ENCODE measurements at places on chromosomes 2 and 18.

- DNase-seq, result no peak
These were observed 52.7 kb downstream of the PTGR3 start for GRCh38 chr18:75156139-75156750.

DNA sequence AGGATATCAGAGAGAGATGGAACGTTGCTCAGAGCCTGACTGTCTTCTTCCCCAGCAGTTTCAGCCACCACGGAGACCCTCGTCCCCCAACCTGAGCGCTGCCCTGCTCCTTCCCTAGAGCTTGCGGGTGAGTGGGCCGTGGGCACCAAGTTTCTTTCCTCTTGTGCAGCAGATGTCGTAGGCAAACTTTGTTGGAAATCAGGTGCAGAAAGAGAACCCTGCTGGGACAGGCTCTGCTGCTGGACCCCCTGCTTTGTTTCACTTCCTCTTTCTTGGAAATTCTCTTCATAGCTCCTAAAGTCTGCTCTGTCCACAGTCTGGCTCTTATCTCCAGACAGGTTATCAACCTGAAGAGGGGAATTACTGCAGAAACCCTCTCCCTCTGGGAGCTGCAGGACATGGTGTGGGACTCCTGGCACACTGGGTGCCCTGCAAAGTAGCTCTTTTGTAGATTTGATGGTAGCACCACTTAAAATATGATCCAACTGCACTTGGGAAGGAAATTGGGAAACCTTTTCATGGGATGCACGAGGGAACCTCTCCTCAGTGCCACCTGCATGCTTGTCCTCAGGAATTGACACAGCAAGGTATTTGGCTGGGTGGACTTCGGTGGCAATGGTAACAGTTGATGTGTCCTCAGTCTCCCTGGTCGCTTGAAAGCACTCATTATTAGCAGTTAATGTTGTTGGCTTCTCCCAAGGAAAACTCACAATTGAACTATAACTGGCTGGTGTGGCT lies 92.2 kb downstream of the ALPK2 start:
- DNase-seq, result no peak

- no peak for DNase-seq
These were observed 174.0 kb downstream of the MREG start for GRCh38 chr2:215839309-215839708.

GRCh38 chr2:17719562-17720371 lies 33.8 kb downstream of the SMC6 start:
- no peak for DNase-seq

DNA sequence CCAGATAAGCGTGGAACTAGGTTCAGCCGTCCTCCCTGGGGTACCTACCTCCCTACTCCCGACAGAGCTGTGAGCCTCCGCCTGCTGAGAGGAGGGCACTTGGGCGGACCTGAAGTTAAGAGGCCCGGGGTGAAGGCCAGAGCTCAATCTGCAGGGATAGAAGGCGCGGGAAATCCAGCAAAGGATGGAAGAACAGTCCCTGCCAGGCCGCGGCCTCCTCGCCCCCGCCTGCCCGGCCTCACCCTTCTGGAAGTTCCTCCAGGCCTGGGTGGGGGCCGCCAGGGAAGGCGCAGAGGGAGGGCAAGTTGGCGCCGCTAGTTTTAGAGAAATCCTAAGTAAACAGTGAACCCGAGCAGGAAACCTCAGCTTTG lies 13.0 kb downstream of the EN1 start:
- DNase-seq, result no peak

DNA sequence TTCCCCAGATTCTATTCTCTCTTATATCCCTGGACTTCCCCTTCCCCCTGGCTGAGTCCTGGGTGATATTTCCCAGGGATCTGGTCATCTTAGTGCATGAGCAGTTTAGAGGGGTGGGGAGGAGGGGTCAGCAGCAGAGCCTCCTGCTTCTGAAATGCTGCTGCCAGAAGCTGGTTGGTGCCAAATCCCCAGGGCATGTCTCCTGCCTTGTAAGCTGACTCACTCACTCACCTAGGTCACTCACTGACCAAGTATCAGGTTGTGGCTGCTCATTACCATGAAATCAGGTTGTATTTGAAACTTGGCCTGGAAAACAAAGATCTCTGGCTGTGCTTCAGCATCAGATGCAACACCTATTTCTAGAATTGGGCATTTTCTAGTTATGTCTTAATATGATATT lies 14.3 kb downstream of the GPR39 start:
- no peak for DNase-seq

- no peak for DNase-seq
These were observed 220.4 kb upstream of the CWC22 start for GRCh38 chr2:180227461-180227860.

GRCh38 chr2:160347269-160347863 lies 146.2 kb downstream of the RBMS1 start:
- DNase-seq, result no peak

DNA sequence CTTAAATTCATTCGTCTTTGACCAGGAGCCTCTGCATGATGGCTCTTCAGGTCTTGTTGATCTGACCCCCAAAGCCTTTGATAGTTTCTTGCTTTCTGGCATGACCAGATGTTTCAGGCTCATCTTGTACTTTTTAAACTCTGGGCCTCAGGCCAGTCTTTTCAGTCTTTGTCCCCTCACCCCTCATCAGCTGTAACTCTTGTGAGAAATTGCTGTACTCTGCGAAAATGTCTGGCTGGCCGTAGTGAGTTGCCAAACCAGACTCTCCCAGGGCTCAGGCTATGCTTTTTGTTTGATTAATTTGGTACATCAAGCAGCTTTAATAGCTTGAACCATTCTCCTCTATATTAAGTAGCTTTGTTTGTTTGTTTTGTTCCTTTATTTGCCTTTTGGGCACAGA lies 75.9 kb downstream of the BABAM2 start:
- DNase-seq, result no peak

- no peak for DNase-seq
These were observed 103.9 kb upstream of the HS6ST1 start for GRCh38 chr2:128422571-128422970.

DNA sequence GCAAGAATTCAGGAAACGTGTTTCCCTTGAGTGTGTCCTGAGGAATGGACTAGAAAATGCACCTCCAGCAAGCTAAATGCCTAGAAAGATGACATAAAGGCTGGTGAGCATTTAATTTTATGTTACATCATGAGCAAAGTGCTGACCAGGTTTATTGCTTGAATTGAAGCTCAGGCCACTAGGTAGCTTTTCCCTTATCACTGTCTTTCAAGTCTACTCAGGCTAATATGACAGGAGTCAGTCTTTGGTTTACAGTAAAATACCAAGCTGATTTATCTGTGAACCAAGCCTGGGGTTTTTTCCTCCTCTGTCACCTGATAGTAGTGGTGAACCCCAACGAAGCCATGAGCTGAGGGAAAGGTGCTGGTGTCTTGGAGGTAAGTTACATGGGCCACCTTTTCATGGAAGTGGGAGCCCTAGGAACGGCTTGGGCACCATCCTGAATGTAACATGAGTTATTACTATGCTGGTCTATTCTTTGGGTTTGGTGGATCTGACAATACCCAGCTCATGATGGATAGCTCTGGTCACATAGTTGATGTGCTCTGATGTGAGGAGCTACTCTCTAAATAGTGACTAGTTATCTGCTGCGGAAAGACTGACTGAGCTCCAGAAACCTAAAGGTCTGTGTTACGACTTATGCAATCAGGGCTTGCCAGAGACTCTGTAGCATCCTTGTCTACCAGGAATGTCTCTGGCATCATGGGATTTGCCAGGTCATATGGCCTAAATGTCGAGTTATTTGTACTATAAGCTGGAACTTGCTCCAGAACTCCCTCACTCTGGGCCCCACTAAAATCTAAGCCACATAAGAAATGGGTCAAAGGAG lies 39.8 kb downstream of the NUP35 start:
- DNase-seq, result no peak

DNA sequence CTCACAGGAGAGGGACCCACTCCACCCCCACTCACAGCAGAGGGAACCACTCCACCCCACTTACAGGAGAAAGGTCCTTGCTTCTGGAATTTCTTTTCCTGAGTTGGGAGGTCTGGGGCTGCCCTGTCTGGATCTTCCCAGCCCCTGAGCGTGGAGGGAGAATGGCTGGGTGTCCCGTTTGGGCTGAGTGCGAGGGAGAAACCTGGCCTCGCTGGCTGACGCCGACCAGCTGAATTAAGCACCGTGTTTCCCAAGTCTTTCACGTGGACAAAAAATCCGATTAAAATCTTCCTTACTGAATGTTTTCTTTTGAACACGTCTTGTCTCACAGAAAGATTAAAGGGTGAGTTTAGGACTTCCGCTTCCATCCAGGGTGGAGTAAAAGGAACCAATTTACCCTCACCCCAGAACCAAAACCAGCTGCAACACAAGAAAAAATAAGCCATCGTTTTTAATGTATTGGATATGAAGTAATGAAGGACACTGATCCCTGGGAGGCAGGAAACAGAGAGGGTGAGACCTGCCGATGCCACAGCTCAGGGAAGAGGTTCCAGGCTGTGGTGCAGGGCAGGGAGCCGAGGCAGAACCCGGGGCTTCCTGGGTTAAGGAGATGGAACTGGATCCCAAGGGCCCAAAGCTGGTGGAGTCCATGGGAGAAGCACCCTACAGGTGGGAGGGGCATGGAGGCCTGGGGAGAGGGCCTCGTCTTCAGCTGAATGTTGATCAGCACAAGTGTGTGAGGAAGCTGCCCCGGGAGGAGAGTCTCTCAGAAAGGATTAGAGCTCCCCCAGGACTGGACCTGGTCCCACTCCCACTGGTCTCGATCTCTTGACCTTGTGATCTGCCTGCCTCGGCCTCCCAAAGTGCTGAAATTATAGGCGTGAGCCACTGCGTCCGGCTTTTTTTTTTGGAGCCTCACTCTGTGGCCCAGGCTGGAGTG lies 60.3 kb downstream of the RTP5 start:
- DNase-seq, result no peak

GRCh38 chr18:65544701-65545100 lies 206.1 kb upstream of the CDH7 start:
- DNase-seq, result no peak

GRCh38 chr2:215831296-215831913 lies 181.9 kb downstream of the MREG start:
- DNase-seq, result no peak

DNA sequence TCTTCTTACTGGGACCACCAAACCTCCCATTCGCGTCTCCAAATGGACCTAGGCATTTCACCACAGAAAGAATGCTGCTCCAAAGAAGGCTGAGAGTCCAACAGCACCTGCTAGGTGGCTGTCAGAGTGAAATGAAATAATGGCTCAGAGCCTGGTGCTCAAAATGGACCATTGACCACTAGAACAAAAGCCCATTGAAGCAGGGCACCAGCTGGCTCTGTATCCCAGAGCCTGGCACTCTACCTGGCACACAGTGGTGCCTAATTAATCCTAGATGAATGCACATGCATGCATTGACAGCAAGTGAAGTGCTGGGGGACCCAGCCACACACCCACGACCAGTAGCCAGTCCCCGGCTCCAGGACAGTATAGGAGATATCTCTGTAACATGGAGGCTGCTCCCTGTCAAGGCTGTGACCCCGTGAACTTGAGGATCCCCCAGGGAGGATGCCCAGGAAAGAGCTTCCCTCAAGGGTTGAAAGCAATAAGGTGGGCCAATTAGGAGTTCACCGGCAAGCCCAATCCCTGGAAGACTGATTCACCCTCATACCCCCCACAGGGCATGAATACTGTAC lies 261.3 kb downstream of the TNS1 start:
- no peak for DNase-seq

- peak; percentile 42 for DNase-seq
These were observed 162.0 kb downstream of the RTP5 start for GRCh38 chr2:242031481-242032019.

- no peak for DNase-seq
These were observed 102.2 kb upstream of the ASB18 start for GRCh38 chr2:236366397-236366796.

GRCh38 chr2:51920509-51920908 lies 888.6 kb upstream of the NRXN1 start:
- no peak for DNase-seq

- DNase-seq, result no peak
These were observed 78.0 kb upstream of the DNMT3A start for GRCh38 chr2:25419678-25420242.

- DNase-seq, result peak; percentile 57
These were observed 284.5 kb downstream of the PRKCE start for GRCh38 chr2:45935791-45936622.

- no peak for DNase-seq
These were observed 106.9 kb upstream of the RGPD4 start for GRCh38 chr2:107719836-107720235.

GRCh38 chr2:168772704-168773103 lies 29.7 kb upstream of the NOSTRIN start:
- DNase-seq, result no peak

DNA sequence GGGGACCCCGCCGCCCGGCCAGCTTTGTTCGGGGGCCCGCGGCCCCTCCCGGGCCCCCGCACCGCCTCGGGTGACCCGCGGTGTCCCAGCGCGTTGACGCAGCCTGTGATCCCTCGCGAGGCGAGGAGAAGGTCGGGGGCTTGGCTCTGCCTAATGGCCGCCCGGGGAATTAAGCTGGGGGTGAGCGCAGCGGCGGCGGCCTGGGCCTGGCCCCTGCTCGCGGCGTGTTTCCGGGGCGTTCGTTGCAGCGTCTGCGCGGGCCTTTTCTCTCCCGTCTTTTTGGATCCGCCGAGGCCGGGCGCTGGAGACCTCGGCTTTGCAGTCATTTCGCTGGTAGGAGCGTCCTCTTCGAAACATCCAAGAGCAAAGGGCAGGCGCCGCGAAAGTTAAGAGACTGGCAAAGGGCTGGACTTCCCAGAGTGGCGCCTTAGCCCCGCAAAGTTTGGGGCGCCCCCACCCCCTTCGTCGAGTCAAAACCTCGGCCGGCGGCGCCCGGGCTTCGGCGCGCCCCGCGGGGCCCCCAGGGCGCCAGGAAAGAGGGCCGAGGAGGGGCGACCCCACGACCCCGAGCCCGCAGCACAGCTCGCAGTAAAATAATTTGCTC lies 1.3 kb downstream of the SALL3 start:
- no peak for DNase-seq

DNA sequence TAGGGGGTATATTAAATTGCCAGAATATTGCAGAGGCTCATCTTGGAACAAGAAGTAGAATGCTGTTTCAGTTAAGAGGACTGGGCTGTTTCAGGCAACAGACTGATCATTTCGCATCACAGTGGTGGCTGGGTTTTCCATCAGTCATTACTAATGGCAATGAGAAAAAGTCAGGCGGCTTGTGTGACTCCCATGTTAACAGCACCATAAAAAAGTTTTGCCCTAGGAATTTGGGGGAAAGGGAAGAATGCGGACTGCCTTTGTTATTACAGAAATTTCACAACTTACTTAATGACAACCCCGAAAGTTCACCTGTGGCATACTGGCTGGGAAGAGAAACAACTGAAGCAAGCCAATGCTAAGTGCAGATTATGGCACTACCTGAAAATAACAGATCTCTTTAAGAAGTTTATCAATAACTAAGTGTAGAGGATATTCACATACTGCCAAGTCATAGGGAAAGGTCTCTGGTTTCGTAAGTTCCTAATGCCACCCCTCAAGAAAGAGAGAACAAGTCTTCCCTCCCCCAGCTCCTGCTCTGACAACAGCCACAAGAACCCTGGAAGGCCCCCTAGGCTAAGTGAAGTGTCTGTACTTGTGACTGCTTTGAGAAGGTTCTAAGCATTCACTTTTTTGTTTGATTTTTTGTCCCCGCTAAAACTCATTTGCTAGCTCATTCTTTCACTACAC lies 40.5 kb upstream of the AP1S3 start:
- no peak for DNase-seq
